ENCODE measurements at places on chromosomes 11 and 22. TPM values are rescaled to one million over a fixed set of nuclear protein-coding genes. Genes with fewer than 3 reads are reported as not detected.
A peak's percentile ranks its signal among the peaks of the same experiment; 100 is the strongest.

GRCh38 chr22:46078241-46079092 lies 71.9 kb upstream of the PPARA start:
- DNase-seq: peak; percentile 96

- DNase-seq: no peak
Observed at GRCh38 chr11:73239571-73240189, 21.6 kb downstream of the P2RY2 start.

- peak; percentile 56 for DNase-seq
Observed at GRCh38 chr11:86089659-86090058, 20.8 kb upstream of the PICALM start.

DNA sequence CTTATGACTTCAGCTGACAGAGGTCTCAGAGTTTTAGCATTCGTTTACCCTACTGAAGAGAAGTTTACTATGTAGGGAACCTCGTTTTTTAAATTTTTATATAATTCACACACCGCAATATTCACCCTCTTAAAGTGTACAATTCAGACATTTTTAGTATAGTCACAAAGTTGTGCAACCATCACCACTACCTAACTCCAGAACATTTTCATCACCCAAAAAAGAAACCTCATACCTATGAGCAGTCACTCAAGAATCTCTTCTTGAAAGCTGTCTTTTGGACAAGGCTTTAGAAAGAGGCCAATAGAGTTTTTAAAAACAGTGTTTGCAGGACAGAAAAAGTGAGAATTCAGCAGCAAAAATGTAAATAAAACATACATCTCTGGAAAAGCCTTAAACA lies 39.5 kb upstream of the CLNS1A start:
- no peak for DNase-seq

DNA sequence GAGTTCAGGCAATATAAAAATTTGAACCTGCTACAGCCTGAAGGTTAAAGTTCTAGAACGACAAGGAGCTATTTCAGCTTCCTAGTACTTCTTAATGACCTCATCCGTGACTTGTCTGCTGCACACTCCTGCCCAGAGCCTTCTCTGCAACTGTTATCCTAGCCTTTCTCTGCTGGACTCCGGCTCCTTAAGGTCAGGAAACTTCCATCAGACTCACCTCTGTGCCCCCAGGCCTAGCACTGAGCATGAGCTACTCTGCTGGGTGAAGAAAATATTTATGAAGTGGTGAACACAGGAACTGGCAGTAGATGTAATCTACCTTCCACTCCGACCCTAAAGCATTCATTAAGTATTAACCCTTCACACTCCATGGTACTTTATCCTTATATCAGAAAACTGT lies 18.4 kb downstream of the CSNK2A3 start:
- no peak for DNase-seq

DNA sequence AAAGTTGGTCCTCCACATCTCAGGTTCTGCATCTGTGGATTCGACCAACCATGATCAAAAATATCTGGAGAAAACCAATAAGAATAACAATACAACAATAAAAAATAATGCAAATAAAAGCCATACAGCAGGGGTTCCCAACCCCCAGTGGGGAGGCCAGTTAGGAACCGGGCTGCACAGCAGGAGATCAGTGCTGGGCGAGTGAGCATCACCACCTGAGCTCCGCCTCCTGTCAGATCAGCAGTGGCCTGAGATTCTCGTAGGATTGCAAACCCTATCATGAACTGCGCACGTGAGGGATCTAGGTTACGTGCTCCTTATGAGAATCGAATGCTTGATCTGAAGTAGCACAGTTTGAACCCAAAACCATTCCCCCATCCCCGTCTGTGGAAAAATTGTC lies 25.4 kb upstream of the MYO18B start:
- DNase-seq: no peak

DNA sequence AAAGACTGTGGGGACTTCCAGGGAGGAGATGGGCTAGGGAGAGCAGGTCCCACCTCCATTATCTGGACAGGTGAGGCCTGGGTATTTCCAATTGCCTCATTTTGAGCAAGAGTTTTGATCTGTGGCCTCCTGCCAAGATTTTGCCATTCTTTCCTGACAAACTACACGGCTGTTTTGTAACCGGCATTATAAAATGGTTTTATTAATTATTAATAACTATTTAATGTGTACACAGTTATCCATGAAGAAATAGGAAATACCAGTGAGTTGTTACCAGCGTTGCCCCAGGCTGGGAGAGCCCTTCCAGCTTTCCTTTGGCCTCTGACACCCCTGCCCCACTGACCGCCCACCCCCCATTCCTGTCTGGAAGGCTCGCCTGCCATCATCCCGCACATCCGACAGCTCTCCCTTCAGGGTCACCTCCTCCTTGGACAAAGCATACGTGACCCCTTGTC lies 14.9 kb upstream of the SEC14L3 start:
- no peak for DNase-seq

DNA sequence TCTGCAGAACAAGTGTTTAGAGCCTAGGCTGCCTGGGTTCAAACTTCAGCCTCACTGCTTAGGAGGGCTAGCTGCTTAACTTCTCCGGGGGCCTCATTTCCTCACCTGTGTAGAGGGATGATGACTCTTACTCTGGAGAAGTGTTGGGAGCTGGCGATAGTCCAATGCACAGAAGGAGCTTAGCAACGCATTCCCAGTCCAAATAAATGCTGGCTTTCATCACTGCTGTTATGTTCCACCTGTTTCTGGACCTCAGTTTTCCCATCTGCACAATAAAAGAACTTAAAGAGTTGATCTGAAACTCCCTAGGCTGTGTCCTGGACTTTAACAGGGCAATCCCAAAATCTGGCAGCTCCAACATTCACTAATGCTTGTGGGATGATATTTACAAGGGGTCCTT lies 337.8 kb downstream of the MIAT start:
- DNase-seq: no peak

GRCh38 chr11:108498046-108498815 lies at the start of gene POGLUT3:
Gene POGLUT3 (minus strand): TSS chr11:108498384. CDS start chr11:108498366, 18 bp downstream.
- DNase-seq: peak; percentile 38

GRCh38 chr11:103923451-103923931 lies 112.9 kb upstream of the DDI1 start:
- DNase-seq: no peak

- DNase-seq: peak; percentile 15
Observed at GRCh38 chr22:33917744-33918406, 2.4 kb downstream of the LARGE1 start.

- no peak for DNase-seq
Observed at GRCh38 chr22:27583856-27584255, 217.7 kb downstream of the MN1 start.

- no peak for DNase-seq
Observed at GRCh38 chr11:35083181-35083430, 55.9 kb upstream of the CD44 start.

DNA sequence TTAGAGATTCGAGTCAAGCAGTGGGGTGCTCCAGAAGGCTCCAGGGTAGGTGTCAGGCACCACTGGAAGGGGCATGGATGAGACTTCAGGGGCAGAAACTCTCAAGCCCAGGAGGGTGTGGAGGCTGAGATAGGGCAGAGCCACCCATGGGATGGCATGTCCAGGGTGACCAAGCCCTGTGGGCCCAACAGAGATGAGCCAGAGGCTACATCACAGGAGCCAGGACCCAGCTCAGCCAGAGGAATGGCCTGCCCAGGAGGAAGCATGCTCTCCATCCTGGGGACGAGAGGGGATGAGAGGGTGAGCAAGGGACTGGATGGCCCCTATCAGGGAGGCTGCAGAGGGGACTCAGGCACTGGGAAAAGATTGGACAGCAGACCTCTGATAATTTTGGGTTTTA lies 42.8 kb downstream of the SLCO2B1 start:
- no peak for DNase-seq

DNA sequence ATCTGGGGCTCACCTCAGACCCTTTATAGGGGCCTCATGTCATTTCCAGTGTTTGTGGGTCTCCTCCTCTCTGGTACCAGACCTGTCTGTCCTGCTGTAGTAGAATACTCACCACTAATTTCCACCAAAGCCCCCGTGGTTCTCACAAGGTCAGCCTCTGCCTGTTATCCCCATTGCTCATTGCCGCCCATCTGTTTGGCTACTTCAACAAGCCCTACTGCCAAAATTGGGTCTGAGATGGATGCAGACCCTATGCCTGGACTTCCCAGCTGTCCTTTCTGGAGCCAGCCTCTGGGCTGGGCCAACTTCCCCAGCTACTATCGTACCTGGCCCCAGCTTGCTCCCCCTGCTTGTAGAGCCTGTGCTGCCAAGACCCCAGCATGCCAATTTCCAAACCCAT lies 152.1 kb upstream of the ISX start:
- DNase-seq: no peak

DNA sequence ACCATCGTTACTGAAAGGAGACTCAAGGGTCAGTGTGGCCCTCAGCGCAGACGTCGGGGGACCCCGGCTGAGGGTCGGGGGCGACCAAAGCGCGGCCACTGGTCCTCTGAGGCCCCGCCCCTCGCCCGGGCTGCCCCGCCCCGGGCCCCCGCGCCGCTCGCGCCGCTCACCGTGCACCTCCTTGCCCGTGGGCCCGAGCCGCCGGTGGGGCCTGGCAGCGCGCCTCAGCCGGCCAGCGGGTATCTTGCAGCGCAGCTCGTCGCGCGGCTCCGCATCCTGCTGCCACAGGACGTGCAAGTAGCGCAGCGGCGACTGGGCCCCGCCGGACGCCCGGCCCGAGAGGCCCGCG lies 419 bp downstream of the ANKRD54 start:
- no peak for DNase-seq

DNA sequence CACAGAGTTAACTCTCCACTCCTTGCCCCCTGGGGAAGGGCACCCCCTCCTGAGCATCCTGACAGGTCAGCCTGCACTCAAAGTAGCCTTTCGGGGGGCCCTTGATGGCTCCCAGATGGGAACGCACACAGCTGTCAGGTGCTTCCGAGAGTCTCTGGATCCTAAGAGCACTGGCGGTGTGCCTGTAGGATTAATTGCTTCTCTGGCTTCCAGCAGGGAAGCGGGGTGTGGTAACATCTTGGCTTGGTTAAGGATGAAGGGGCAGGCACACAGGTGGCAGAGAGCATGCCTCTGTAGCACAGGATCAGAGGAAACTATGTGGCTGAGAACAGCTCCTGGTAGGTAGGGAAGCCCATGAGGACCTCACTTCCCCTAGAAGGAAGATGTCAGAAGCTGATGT lies 199.8 kb downstream of the MIAT start:
- DNase-seq: no peak

DNA sequence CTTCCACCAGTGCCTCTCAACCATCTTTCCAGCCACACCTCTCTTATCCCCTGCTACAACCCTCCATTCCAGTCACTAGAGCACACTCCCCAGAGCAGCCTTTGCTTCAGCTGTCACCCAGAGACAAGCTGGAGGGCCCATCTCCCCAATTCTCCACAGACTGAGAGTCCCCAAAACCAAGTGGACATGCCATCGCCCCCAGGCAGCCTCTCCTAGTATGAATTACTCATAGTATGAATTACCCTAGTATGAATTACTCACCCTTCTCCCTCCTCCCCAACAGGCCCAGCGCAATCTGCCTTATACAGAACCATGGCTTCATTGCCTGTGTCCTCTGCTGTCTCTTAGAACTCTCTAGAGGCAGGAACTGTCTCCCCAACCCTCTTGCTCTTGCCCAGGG lies 24.8 kb downstream of the MYH9 start:
- DNase-seq: no peak

- no peak for DNase-seq
Observed at GRCh38 chr22:21714059-21714770, 21.4 kb downstream of the YPEL1 start.

DNA sequence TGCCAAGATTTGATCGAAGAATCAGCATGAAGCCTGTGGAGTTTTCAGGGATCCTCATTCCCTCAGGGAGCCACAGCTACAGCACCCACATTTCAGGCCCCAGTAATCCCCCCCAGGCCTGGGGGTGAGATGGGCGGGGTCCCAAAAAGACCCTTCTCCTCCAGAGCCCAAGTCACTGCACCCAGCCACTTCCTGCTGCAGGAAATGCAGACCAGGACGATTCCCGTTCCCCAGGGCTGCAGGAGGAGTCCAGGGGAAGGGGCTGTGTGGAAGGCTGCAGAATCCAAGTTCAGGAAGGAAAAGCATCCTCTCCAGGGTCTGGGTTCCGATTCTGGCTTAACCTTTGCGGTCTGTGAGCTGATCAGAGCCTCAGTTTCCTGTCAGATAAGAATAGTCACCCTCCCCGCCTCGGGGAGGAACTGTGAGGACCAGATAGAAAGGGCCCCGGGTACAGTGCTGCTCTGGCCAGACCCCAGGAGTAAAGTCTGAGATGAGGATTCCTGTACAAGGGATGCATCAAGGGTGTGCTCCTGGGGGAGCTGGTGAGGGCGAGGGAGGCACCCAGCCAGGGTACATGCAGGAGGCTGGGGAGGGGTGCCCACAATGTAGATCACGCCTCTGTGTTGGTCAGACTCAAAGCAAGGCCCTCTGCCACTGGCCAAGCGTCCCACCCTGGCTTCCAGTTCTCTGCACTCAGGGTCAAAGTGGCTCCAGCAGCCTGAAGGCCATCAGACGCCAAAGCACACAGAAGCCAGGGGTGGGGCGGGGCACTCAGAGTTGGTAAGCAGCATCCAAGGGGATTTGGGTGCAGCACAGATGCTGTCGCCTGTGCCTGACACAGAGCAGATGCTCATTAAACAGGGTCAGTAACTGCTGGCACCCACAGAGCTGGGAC lies 30.1 kb upstream of the TP53I11 start:
- DNase-seq: no peak

DNA sequence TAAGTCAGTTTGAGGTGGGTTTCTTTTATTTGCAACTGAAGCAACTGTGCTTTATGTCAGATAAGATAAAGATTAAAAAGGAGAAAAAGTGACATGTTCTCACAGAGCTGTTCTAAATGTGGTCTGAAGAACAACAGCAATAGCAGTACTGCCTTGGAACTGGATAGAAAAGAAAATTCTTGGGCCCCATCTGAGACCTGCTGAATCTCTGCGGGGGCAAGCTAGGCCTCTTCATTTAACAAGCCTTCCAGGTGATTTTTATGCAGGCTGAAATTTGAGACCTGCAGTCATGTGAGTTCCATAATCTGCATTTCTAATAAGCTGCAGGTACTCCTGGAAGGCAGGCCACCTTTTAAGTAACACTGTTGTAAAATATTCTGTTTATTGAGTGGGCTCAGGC lies 91.4 kb upstream of the CTSC start:
- DNase-seq: no peak

DNA sequence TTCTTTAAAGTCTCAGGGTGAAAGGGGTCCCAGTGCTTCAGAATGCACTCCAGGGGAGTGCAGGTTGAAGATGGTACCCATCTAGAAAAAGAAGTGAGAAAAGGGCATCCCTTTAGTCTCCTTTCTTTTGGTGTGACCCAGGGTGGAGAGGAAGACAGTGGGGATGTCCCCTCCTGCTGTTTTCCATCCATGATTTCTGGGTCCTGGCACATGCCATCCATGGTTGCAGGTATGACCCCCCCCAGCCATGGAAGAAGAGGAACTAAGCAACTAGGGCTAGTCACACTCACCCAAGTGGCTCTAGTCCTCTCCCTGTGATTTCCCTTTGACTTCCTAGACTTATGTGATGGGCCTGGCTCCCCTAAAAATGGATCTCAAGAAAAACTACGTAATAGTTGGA lies 15.9 kb upstream of the EI24 start:
- no peak for DNase-seq

WBP2NL gene
- total RNA-seq: not detected

FAM111B gene
- total RNA-seq: not detected

GPHA2 gene
- total RNA-seq: 0.80 TPM

SAA4 gene
- not detected for total RNA-seq

MYO7A gene
- total RNA-seq: 0.64 TPM

CSNK2A3 gene
- total RNA-seq: 5.7 TPM

PDE3B gene
- 6.5 TPM for total RNA-seq

ANKK1 gene
- not detected for total RNA-seq

PGA5 gene
- total RNA-seq: not detected

SCN2B gene
- total RNA-seq: not detected

HTR3B gene
- total RNA-seq: not detected

DLG2 gene
- 3.8 TPM for total RNA-seq

CD3G gene
- total RNA-seq: not detected
